Astrocyte of the cerebellum (primary cell): ENCODE measurements at places on chromosomes 3 and 15.
A peak's percentile ranks its signal among the peaks of the same experiment; 100 is the strongest.

GRCh38 chr3:70959506-70960291 lies 623.8 kb downstream of the FOXP1 start:
- no peak for DNase-seq

GRCh38 chr15:73851689-73852088 lies 21.7 kb upstream of the TBC1D21 start:
- peak; percentile 65 for DNase-seq

DNA sequence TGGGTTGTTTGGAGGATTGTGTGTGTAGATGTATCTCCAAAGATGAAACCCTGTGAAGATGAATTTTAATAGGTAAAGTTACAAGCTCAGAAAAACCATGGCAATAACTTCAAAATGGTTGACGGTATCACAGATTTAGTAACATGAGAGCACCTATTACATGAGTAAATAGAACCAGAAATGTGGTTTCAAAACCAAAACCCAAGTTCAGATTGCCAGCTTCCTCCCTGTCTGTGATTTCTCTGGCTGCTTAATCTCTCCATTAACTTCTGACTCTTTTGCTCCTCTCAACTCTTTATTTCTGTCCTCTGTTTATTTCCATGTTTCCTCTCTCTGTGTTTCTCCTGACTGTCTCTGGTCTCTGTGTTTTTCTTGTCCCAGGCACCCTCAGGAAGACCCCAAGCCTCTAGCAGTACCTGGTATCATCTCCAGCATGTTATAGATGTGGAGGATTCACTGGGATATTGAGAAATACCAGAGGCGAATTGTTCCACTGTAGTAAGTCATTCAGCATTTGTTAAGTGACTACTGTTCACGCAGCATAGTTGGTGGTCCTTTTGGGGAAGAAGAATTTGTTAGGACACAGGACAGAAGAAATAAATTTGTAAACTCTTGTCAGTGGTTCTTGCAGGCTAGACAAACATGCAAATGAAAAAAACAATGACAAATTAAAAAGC lies 138.8 kb downstream of the BBX start:
- no peak for DNase-seq

DNA sequence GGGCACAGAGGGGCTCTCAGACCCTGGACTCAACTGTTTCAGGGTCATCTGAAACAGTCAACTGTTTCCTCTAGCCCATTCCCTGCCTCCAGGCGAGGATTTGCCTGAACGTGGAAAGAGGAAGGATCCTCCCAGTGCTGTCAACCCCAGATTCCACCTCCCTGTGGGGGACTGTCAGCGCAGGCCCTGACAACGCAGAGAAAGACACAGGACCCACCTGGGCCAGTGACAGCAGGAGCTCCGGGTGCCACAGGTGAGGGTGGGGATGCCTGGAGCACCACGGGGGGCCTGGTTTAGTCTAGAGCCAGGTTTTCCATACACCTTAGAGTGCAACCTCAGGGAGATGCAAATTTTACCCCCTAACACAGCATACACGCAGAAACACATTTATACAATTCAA lies 19.5 kb upstream of the LAMP3 start:
- no peak for DNase-seq

GRCh38 chr15:44394062-44394461 lies 33.4 kb upstream of the CTDSPL2 start:
- DNase-seq = no peak

DNA sequence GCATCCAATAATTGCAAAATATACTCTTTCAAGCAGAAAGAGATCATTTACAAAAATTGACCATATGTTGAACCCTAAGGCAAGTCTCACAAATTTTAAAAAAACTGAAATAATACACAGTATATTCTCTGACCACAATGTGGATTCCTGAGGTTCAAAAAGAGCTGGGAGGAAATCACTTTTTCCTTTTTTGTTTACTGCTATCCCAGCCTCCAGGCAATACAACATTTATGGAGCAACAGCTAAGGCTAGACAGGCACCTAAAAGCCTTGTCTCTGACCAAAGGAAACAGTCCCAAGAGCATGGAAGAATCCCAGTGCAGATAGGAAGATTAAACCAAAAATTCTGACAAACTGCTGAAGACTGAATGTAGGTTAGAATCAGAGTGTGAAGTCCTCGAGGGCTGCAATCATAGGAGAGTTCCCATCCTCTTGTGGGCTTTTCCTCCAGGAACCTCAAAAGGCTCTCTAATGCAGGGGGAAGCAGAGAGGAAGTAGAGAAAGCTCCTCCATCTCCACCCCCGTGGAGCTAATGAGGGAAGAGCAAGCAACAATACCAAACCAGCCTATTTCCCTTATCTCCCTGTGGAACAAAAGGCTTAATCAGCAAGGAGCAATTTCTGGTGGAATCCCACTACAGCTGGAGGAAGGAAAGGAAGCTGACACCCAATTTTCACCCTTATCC lies 57.0 kb downstream of the TMCC1 start:
- no peak for DNase-seq

GRCh38 chr3:10475983-10476382 lies 29.4 kb downstream of the ATP2B2 start:
- DNase-seq = no peak

- no peak for DNase-seq
Observed at GRCh38 chr3:69560116-69560515, 174.2 kb upstream of the FRMD4B start.

GRCh38 chr3:172092658-172093057 lies 53.3 kb downstream of the FNDC3B start:
- DNase-seq = no peak

GRCh38 chr3:4774531-4774930 lies 204.7 kb upstream of the BHLHE40 start:
- DNase-seq = no peak

DNA sequence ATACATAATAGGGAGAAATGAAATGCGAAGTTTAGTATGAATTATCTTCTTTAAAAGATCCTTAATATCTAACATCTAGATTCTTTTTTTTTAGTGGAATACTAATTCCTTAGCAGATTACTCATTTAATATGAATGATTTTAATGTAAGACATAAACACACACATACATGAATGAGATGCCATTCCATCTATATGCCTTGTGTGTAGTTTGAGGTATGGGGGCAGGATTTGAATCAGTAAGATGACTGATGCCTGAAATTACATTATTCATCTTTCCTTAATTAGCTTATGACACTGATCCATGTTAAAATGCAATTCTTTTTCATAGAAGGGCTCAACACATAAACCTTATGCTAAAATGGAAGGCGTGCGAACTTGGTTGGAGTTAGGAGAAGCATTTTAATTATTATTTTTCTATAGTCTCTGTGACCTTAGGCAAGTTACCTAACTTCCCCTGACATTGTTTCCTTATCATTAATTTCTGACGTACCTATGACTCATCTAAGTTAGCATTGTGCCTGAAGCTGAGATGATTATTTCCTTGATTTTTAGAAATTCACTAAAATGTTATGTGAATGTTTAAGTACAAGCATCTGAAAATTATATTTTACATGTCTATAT lies 10.8 kb upstream of the BNIP2 start:
- no peak for DNase-seq

- DNase-seq = peak; percentile 38
Observed at GRCh38 chr3:185983495-185984141, 45.8 kb upstream of the TRA2B start.

DNA sequence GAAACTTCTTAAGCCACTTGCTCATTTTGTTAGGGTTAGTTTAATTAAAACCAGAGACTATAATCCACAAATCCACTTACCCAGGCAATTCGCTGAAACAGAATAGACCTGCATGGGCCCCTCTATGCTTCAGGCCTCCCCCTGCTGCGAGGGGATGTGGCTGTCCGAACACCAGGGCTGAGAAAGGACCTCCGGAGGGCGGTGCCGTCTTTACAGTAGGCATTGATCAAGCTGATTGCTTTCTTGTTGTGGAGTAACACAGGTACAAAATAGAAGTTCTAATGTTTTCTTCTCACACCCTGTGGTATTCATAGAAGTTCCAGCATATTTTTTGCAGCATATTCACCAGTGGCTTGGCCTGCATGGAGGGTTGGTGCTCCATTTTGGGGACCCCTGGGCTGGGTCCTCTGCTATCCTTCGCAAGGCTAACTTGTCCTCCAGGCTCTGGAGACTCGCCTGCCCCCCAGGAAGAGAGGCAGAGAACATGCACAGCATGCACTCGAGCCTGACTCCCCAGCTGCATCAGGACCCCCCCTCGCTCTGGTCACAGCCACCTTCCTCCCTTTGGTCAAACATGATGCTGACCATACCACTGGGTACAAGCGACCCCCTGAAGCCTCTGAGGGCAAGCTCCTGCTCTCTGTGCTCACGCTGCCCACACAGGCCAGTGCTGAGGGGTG lies 55.3 kb downstream of the TPRA1 start:
- DNase-seq = no peak

DNA sequence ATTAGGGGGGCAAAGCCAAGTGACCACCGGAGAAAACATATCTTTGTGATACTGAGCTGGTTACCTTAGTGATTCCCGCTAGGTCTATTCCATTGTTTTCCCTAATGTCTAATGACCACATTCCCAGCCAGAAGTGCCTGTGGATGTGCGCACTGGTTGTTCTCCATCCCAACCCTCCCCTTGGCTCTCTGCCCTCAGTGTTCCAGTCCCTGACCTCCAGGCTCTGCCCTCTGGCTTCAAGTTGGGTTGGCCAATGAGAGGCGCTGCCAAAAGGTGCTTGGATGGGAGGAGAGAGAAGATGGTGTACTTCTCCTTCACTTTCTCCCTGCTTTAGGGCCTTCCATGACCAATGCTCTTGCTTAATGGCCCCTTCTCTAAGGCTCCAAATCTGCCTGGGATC lies 2.4 kb downstream of the COLQ start:
- no peak for DNase-seq

DNA sequence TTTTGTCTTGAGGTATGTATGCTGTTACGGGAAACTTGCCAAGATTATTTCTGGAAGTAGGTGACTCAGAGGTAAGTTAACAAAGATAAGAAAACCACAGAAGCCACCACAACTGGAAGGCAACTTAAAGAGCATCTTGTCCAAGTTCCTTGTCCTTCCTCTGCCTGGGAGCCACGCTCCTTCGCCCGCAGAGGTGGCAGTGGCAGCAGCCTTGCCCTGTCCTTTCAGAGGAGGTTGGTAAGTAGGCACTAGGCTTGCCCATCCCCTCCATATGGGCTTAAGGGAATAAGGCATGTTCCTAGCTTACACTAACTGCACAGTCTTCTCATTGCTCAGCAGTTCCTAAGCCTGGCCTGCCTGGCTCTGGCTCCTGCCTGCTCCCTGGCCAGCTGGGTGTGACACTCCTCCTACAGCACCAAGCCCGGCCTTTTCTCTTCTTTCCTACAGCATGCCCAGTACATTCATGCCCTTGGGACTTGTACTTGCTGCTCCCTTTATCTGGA lies 48.0 kb upstream of the RAB6B start:
- DNase-seq = peak; percentile 97

DNA sequence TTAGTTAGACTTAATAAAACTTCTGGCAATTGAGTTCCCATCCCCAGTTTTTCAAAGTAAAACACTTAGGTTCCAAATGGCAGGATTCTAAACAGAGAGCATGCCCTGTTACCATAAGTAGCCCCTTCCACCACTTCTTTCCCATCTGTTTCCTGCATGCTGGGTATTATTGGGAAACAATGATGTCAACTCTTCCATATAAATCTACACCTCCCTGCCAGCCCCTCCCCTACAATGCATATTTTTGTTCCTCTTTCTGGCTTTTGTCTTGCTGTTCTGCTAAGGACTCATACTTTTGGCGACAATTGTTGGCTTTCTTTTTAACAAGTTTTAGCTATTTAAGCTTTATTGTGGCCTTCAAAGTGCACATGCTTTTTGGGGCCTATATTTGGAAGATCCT lies 11.1 kb downstream of the ARHGAP31 start:
- no peak for DNase-seq

DNA sequence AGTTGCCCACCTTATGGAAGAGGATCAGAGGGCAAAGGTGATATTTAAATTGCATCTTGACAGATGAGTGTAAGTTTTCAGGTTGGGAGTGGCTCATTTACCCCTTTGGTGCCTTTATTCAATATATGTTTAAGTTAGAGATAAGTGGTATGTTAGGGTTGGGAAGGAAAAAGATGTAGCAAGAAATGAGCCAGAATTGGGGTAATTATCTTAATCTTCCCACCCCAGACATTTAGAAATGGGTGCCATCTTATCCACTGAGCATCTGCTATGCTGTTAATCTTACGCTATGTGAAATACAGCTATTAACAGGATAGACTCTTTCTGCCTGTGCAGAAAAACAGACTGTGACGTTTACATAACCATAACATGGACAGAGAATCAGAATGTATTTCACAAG lies 6.3 kb downstream of the CMTM7 start:
- DNase-seq = no peak

GRCh38 chr3:104510131-104510849 lies 856.4 kb upstream of the ALCAM start:
- peak; percentile 15 for DNase-seq

DNA sequence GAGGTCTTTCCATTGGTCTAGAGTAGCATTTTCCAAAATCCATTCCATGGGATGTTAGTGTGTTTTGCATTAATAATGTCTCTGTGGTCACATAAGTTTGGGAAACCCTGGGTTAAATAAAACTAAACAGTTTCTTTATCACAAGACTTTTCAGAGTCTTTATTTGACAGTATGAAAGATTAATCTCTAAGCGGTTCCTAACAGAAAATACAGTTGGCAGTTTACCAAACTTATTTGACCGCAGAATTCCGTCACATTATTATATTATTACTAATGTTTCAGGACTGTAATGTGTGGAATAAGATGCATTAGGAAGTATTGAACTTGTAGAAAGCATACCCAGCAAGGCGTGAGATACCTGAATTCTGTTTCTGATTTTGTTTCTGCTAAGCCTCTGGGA lies 71.5 kb upstream of the ADAMTSL3 start:
- DNase-seq = peak; percentile 35

GRCh38 chr3:172868582-172869200 lies 118.2 kb downstream of the ECT2 start:
- DNase-seq = no peak

DNA sequence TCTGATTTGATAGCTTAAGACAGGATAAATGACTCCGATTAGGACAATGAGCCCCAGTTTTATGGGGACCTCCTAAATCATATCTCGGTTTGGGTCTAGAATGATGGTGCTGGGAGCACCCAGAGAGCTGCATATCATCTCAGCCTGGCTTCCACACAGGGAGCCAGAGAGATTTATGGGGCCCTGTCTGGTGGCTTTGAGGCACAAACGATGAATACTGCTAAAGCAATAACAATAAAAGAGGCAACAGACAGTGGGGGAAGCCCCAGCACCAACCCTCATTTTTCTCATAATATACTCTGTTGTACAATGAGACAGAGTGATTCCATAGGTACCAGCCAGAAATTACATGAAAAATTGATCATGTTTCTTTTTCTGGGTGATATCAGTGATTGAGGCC lies 889.0 kb upstream of the CFAP20DC start:
- DNase-seq = no peak

- no peak for DNase-seq
Observed at GRCh38 chr3:190249414-190249813, 72.8 kb downstream of the CLDN1 start.

GRCh38 chr3:117912352-117912751 lies 1122.3 kb downstream of the IGSF11 start:
- no peak for DNase-seq

DNA sequence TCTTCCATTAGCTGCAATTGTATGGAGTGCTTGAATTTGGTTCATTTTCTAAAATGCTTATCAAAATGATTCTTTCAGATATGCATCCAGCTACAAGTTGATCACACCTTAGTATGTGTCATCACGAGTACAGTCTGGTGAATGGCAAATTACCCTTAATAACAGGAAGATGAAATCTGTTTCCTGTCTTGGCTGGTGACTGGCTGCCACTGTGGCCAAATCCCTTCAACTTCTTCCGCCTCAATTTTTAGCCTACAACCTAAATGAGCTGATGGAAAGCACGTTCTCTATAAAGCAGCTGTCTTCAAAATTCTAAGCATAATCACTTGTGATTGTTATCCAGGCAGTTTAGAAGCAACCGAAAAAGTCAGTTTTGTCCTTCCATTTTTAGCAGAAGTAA lies 387.1 kb upstream of the NECTIN3 start:
- no peak for DNase-seq
